Lung (tissue), 17 donors: ENCODE measurements at places on chromosomes 6 and 20.

GRCh38 chr20:4261333-4262284, 246.3 kb upstream of the RNF24 start:
- no peak for DNase-seq
- H3K36me3 ChIP-seq: no peaks in the 10 kb centered on the region
- H3K4me1 ChIP-seq: no peaks in the 10 kb centered on the region
- H3K4me3 ChIP-seq: no peak overlapping the region
- no peaks in the 10 kb centered on the region for H3K27me3 ChIP-seq

- H3K36me3 ChIP-seq: peaks cover 38% of the 10 kb centered on the region
- DNase-seq: no peak
- H3K27me3 ChIP-seq: no peaks in the 10 kb centered on the region
Observed at GRCh38 chr20:35030136-35030535, 62.5 kb downstream of the TRPC4AP start.

GRCh38 chr6:24720131-24720603, 1.2 kb upstream of the C6orf62 start:
- H3K36me3 ChIP-seq: peaks cover 8% of the 10 kb centered on the region
- H3K4me1 ChIP-seq: peaks cover 6% of the 10 kb centered on the region
- peak overlapping the region; percentile 98 for H3K4me3 ChIP-seq

DNA sequence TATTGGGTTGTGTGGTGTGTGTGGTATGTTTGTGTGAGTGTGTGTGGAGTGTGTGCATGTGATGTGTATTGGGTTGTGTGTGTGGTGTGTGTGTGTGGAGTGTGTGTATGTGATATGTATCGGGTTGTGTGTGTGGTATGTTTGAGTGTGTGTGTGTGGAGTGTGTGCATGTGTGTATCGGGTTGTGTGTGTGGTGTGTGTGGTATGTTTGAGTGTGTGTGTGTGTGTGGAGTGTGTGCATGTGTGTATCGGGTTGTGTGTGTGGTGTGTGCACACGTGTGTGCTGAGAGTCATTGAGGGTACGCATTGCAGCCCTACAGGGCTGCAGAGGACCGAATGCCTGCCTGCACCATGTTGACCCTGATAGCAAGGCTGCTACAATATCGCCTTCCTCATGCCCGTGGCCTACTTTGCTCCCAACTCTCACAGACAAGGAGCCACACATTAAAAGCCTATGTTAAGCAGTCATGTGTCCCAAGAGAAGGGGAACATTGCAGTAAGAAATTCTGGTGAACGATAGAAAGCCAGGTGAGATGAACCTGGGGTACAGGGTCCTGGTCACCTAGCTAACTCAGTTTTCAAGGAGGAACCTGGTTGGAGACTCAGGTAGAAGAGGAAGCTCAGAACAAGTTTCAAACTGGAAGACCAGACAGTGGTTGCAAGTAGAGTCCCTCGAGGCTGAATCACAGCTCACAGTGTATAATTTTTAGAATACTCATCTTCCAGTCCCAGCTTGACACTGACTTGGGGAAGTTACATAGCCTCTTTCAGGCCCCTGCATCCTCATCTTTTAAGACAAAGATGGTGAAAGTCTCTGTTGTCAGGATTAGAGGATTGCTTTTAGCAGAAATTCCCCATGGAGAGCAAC, 45.7 kb upstream of the TMEM170B start:
- H3K4me1 ChIP-seq: no peaks in the 10 kb centered on the region
- no peak for DNase-seq
- no peak overlapping the region for H3K4me3 ChIP-seq
- no peaks in the 10 kb centered on the region for H3K36me3 ChIP-seq

DNA sequence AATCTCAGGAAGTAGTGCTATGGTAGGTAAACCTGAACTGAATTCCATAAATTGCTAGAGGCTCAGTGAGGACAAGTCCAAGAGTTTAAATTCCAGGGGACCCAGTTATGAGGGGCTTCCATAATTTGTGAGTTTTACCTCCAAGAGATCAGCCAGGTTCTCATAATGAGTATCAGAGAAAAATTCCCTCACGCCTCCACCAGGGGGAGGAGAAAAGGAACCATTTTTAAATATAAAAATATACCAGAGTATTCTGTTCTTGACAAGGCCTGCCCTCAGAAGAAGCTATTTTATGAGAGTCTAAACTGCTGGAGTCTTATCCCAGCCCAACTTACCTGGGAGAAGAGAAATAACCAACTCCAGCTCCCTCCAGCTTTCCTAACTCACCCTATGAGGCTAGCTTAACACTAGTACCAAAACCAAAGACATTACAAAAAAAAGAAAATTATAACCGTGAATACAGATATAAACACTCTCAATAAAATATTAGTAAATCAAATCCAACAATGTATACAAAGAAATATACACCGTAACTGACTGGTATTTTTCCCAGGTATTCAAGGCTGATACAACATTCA, 158.7 kb downstream of the TFAP2A start:
- H3K27ac ChIP-seq: no peak overlapping the region
- no peaks in the 10 kb centered on the region for H3K36me3 ChIP-seq
- H3K27me3 ChIP-seq: no peaks in the 10 kb centered on the region
- no peak overlapping the region for H3K4me3 ChIP-seq
